ENCODE measurements at places on chromosomes 7 and 10. TPM values are rescaled to one million over a fixed set of nuclear protein-coding genes. Genes with fewer than 3 reads are reported as not detected.
A peak's percentile ranks its signal among the peaks of the same experiment; 100 is the strongest.

Gene SYT15B
- 1.9 TPM for total RNA-seq

DNA sequence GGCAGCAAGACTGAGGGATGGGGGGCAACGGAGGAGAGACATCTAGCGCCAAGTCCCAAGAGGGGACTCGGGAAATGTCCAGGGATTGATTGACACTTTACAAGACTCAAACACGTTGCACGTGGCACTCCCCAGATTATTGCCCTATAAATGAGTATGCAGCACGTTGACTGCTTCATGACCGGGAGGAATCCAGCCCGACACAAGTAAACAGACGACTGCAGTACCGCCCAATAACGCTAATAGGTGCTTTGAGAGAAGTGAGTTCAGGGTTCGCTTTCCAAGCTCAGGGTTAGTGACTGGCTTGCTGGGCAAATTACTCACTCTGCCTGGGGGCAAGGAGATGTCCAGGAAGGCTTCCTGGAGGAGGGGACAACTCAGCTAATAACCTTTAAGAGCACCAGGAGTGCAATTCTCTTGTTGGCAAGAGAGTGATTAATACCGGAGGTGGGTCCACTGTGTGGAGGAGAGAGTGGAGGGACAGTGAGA, 73.3 kb upstream of the MYL10 start:
- no peaks in the 10 kb centered on the region for H3K36me3 ChIP-seq
- no peak for DNase-seq
- no peak overlapping the region for H3K27ac ChIP-seq
- H3K27me3 ChIP-seq: no peaks in the 10 kb centered on the region

GRCh38 chr10:110273474-110273873, 31.2 kb downstream of the SMNDC1 start:
- peaks cover 17% of the 10 kb centered on the region for H3K4me1 ChIP-seq
- no peaks in the 10 kb centered on the region for H3K36me3 ChIP-seq
- no peak for DNase-seq
- H3K4me3 ChIP-seq: no peak overlapping the region
- H3K27ac ChIP-seq: no peak overlapping the region

DNA sequence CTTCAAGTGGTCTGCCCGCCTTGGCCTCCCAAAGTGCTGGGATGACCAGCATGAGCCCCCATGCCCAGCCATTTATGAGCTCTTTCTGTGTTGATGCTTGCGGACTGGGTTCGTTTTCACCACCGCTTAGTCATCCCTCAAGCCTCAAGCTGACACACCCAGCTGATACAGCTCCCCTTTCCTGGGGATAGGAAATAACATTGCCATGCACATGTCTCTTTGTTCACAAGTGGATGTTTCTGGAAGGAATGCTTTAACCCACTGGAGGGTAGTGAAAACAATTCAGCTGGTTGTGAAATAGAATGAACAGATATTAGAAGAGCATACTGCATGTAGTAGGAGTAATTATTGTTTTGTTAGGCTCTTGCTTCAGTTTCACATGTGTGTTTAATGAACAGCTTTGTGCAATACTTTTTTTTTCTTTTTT, 8.5 kb upstream of the METTL27 start:
- no peak for DNase-seq
- H3K27me3 ChIP-seq: no peaks in the 10 kb centered on the region
- H3K4me3 ChIP-seq: no peak overlapping the region

DNA sequence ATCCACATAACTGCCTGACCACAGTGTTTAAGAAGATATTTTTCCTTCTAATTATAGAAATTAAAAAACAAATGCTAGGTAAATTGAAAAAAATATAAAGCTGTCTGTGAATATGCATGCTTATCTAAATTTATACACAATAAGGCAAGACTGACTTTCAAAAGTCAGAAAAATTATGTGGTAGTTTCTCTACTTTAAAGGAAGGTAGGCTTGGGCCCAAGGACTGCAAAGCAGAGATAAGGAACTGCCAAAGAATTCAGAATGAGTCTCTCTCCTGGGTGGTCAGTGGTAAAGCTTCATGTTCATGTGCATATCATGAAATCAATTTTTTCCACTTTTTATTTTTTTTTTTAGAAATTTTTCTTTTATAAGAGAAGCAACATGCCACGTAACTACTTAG, 998.6 kb downstream of the REEP3 start:
- DNase-seq: no peak
- no peaks in the 10 kb centered on the region for H3K36me3 ChIP-seq
- H3K27ac ChIP-seq: no peak overlapping the region
- no peaks in the 10 kb centered on the region for H3K27me3 ChIP-seq
- no peaks in the 10 kb centered on the region for H3K4me1 ChIP-seq

DNA sequence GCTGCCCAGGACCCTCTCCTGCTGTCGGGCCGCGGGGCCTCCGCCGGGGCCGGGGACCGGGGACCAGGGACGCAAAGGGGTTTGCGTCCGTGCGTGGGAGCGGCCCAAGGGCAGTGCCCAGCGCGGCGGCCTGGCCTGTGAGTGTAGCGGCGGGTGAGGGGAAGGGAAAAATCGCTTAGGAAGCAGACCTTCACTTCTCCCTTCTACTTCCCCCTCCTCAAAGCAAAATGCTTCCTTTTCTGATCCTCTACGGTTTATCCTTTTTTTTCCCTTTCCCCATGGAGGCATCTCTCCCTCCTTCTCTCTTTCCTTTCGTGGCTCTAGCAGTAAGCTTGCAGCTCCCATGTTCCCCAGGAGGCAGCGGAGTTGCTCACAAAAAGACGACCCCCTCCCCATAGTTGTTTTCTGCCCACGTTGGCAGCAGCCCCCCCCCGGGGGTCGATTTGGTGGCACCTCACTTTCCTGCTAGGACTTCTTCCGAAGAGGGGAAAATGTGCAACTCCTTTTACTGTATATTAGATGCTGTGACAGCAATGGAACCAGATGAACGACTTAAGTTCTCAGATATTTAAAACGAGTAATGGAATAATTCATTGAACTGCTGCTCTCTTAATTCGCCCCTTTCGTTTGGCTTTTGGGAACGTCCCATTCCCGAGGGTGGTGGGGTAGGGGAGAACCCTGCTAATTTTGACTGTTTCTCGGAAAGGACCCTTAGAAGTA, 724 bp downstream of the CAPZA2 start:
- DNase-seq: peak; percentile 83
- H3K27me3 ChIP-seq: no peaks in the 10 kb centered on the region
- no peaks in the 10 kb centered on the region for H3K36me3 ChIP-seq
- peaks cover 43% of the 10 kb centered on the region for H3K4me1 ChIP-seq
